ENCODE measurements at places on chromosomes 3 and 15.

GRCh38 chr15:40306908-40307307 is 827 bp downstream of the PLCB2 start:
- DNase-seq: no peak

GRCh38 chr3:542021-542420 is 345.5 kb downstream of the CHL1 start:
- no peak for DNase-seq

DNA sequence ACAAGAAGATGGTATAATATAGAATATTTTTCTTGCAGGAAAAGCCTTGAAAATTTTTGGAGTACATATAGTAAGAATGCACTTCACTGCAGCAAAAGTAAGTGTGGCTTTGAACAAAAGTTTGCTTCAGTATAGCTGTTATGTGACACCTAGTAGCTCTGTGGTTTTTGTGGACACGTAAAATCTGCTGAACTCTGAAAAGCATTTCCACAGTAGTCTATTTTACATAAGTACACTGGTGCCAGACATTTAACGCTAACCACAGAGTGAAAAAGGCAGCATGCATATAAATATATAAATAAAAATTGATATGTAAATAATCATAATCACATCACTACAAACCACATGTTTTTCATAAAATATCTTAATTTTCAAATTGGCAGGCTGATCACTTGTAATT is 39.8 kb downstream of the CGGBP1 start:
- no peak for DNase-seq

- peak; percentile 82 for DNase-seq
These were observed 57.3 kb upstream of the UBE2Q2 start for GRCh38 chr15:75785771-75786574.

- DNase-seq: no peak
These were observed 16.3 kb downstream of the SLC9A9 start for GRCh38 chr3:143831994-143832393.

GRCh38 chr3:56379723-56380287 is 88.5 kb downstream of the ERC2 start:
- no peak for DNase-seq

- no peak for DNase-seq
These were observed 32.7 kb downstream of the ARL14 start for GRCh38 chr3:160709477-160710182.

DNA sequence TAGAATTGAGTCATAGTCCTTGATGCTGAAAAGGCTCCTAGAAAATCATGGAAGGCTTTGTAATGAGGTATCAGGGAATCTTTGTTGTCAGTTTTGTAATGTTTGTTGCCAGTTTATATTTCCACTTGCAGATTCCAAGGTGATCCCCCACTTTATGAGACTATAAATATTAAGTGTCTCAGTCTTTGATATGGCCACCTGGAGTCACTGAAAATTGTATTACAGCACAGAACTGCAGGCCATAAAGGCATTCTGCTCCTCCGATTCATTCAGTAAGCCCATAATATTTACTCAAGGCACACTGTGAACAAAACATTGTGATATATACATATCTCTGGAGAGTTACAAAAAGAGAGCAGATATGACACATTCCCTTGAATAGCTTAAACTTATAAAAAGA is 457.8 kb upstream of the ZNF385D start:
- DNase-seq: no peak

DNA sequence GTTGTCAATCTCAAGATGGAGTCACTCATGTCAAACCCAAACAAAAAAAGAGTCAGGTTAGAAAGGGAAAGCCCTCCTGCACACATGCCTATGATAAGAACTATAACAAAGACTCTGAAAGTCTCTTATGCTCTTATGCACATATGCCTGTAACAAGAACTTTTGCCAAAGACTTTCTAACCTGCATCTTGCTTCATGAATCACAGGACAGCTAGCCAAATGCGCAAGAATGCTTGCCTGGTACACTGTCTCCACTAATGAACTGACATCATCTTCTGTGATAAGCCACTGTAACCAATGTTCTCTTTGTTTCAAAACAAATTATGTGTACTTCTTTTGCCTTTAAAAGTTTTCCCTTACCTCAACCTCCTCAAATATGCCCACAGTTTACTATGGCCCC is 18.2 kb upstream of the EHHADH start:
- no peak for DNase-seq

DNA sequence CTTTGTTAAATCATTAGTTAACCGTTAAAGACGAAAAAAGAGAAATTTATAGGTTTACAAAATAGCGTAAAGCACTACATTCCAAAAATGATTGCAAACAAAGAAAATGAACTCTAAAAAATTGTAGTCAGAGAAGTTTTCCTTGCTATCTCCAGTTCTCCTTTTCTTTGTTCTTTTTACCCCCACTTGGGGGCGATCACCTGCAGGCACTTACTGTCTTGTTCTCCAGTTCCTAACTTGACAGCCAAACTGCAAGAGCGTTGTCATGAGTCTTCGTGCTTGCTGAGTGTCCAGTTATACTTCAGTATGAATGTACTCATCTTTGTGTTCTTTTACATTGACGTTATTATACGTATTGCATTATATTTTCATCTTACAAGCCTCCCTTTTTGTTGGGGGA is 54.5 kb downstream of the CHD2 start:
- DNase-seq: no peak

DNA sequence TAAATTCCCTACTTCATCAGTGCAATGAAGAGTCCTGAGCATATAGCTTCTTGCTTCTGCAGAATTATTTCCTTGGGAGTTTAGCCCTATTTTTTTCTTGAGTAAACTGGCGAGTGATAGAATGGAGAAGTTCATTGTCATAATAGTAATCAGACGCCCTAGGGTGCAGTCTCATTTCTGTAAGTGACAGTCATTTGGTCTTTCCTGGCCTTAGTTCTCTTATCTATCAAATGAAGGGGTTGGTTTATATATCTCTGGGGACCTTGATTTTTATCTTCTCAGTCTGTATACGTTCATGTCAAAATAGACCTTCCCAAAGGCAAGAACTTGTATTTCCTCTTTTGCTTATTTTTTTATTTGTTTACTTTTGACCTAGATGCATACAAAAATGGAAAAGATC is 9.9 kb upstream of the ALPK3 start:
- DNase-seq: no peak

DNA sequence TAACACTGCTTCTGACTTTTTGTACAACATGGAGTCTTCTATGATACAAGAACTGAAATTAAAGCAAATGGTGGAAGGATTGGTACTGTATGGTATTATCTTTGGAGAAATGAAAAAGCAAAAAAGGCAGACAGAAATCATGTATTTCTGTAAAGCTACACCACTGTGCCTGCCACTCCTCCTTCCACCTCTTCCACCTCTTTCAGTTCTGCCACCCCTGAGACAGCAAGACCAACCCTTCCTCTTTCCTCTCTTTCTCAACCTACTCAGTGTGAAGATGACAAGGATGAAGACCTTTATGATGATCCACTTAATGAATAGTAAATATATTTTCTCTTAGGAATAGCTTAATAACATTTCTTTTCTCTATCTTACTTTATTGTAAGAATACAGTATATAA is 57.0 kb downstream of the CD200 start:
- DNase-seq: no peak

DNA sequence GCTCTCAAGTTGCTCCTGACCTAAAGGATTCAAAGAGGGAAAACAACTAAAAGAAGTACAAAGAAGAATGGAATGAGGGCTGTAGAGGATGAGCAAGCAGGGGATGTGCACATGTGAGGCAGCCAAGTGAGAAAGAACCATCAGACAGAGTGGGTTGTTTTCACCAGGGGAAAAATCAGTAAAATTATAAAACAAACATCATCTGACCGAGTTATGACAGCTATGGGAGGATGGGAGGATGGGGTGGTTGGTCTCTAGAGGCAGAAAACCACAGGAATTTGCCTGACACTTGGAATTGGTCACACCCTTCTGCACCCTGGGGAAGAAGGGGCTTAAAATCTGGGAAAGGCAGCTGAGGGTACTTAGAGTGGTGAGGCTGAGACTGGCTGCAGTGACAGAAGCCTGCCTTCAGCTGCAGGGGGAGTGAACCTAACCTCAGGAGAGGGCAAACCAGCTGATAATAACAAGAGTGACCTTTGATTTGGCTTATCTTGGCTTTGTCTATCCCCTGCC is 10.1 kb downstream of the ARHGAP31 start:
- DNase-seq: no peak

- no peak for DNase-seq
These were observed 173.3 kb upstream of the ICE2 start for GRCh38 chr15:60652245-60652644.

DNA sequence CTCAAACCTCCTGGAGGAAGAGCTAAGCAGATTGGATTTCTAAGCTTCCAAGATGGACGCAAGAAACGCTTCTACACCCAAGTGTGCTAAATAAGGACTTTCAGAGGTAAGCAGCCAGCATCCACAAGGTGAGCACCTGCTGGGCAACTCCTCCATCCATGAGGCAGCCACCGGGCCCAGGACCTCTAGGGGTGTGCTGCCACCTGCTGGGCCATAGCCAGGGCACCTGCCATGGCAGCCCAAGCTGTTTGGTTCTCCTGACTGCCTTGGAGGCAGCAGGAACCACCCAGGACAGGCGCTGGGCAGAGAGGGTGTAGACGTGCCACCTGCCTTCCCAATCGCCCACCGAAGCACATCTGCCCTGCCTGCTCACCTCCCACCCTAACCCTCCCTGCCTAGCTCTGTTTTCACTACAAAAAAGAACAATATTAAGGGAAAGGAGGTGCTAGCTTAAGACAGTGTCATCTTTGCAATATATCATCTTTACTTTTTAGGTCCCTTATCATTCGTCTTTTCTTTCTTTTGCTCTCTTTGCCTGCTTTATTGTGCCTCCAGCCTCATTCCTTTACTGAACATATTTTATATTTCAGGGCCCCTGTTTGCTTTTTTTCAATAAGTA is 12.9 kb downstream of the C15orf62 start:
- peak; percentile 81 for DNase-seq

Data from H9 (cell line).